Upper lobe of right lung (tissue), 1 donor: ENCODE measurements at places on chromosomes 4 and X.

GRCh38 chrX:11257711-11258110, 35.5 kb upstream of the AMELX start:
- DNase-seq, result no peak
- H3K27ac ChIP-seq, result no peak overlapping the region
- H3K4me3 ChIP-seq, result no peak overlapping the region
- H3K36me3 ChIP-seq, result no peaks in the 10 kb centered on the region

- no peaks in the 10 kb centered on the region for H3K27me3 ChIP-seq
- no peaks in the 10 kb centered on the region for H3K36me3 ChIP-seq
- H3K4me3 ChIP-seq, result no peak overlapping the region
Measured at GRCh38 chr4:137090951-137091350, 441.3 kb downstream of the PCDH18 start.

- DNase-seq, result no peak
- no peaks in the 10 kb centered on the region for H3K4me1 ChIP-seq
- H3K4me3 ChIP-seq, result no peak overlapping the region
- H3K36me3 ChIP-seq, result no peaks in the 10 kb centered on the region
Measured at GRCh38 chrX:54194982-54195588, 12.0 kb upstream of the FAM120C start.

DNA sequence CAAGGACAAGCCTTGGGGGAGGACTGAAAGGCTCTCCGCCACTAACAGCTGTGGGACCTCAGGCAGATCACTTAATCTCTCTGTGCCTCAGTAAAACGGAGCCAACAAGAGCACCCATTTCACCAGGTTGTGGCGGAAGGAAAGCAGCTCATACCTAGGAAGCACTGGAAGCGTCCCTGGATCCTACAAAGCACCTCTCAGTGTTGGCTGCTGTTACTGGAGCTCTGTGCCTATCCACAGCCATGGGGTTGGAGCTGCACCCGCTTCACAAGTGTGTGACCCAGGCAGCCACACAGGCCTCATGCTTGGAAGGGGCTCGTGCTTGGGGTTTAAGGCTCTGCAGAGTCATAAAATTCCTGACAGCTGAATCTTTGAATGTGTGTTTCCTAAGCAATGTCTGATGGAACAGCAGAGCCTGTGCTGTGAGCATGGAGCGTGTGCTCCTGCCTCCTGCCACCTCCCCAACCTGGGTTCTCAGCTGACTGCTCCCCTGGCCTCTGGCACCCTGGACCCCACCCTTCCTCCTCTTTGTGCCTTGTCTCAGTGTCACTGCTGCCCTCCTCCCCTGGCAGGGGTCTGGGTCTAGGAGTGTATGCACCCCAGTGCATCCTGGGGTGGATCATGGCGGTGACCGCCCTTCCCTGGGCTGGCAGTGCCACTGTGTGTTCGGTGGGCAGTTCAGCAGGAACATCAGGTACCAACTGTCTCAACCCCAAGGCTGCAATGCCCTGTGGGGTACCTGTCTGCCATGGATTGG, 14.4 kb upstream of the MAN2B2 start:
- DNase-seq, result no peak
- no peaks in the 10 kb centered on the region for H3K36me3 ChIP-seq
- H3K27me3 ChIP-seq, result peaks cover 72% of the 10 kb centered on the region
- no peak overlapping the region for H3K4me3 ChIP-seq

- H3K36me3 ChIP-seq, result no peaks in the 10 kb centered on the region
- H3K4me1 ChIP-seq, result no peaks in the 10 kb centered on the region
- H3K27ac ChIP-seq, result no peak overlapping the region
- no peak overlapping the region for H3K4me3 ChIP-seq
- H3K27me3 ChIP-seq, result no peaks in the 10 kb centered on the region
- DNase-seq, result no peak
Measured at GRCh38 chrX:130186651-130187050, 14.9 kb downstream of the RAB33A start.

DNA sequence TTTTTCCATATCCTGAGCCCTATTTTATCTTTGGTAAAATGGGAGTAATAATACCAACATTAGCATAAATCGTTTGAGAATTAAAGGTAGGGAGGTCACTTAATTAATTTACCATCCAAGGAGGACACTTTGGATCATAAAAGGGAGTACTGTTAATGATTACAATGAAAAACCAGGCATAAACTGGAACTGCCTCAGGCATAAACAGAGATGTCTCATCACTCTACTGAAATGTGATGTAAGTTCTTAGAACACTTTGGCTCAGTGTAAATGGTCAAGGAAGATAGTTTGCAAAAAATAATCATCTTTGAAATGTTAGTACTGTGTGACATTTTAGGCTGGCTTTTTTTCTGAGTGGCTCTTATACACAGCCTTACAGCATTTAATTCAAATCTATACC, 268.7 kb downstream of the SLC39A8 start:
- no peaks in the 10 kb centered on the region for H3K4me1 ChIP-seq
- H3K36me3 ChIP-seq, result no peaks in the 10 kb centered on the region
- H3K4me3 ChIP-seq, result no peak overlapping the region
- no peak overlapping the region for H3K27ac ChIP-seq
- no peak for DNase-seq

GRCh38 chr4:2798399-2799223, 5.7 kb downstream of the SH3BP2 start:
- no peaks in the 10 kb centered on the region for H3K27me3 ChIP-seq
- peak overlapping the region; percentile 43 for H3K4me3 ChIP-seq
- H3K4me1 ChIP-seq, result peaks cover 94% of the 10 kb centered on the region
- H3K36me3 ChIP-seq, result no peaks in the 10 kb centered on the region
- DNase-seq, result peak; percentile 85

GRCh38 chr4:86919561-86920223, 15.1 kb upstream of the AFF1 start:
- H3K4me3 ChIP-seq, result no peak overlapping the region
- H3K36me3 ChIP-seq, result no peaks in the 10 kb centered on the region
- no peaks in the 10 kb centered on the region for H3K4me1 ChIP-seq
- H3K27ac ChIP-seq, result no peak overlapping the region
- H3K27me3 ChIP-seq, result no peaks in the 10 kb centered on the region

DNA sequence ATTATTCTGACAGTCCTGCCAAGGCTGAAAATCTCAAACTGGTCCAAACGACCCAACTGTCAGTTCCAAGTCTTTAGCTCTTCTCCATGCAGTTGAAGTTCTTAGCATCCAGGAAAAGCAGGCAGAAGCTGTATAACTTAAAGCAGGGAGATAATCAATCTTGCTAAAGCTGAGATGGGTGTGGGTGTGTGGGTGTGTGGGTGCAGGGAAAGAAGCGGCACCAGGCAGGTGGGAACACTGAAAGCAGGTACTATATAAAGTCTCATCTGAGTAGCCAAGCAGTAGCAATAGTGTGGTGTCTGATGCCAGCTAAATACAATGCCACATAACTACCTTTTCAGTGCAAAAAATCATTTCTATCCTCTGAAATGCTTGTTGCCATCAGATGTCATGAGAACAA, 69.7 kb upstream of the EGFL6 start:
- H3K4me1 ChIP-seq, result no peaks in the 10 kb centered on the region
- H3K36me3 ChIP-seq, result no peaks in the 10 kb centered on the region
- no peaks in the 10 kb centered on the region for H3K27me3 ChIP-seq
- no peak overlapping the region for H3K4me3 ChIP-seq
- no peak for DNase-seq
- no peak overlapping the region for H3K27ac ChIP-seq

- DNase-seq, result no peak
- peak overlapping the region; percentile 86 for H3K27ac ChIP-seq
- H3K27me3 ChIP-seq, result no peaks in the 10 kb centered on the region
- H3K4me1 ChIP-seq, result peaks cover 15% of the 10 kb centered on the region
- peak overlapping the region; percentile 33 for H3K4me3 ChIP-seq
Measured at GRCh38 chr4:119025916-119026661, 109.5 kb upstream of the MYOZ2 start.

- no peaks in the 10 kb centered on the region for H3K27me3 ChIP-seq
- H3K27ac ChIP-seq, result no peak overlapping the region
- no peak overlapping the region for H3K4me3 ChIP-seq
- no peak for DNase-seq
- H3K36me3 ChIP-seq, result no peaks in the 10 kb centered on the region
- peaks cover 24% of the 10 kb centered on the region for H3K4me1 ChIP-seq
Measured at GRCh38 chr4:38151873-38152272, 191.7 kb downstream of the PTTG2 start.
